ENCODE measurements at places on chromosomes 1 and 21.
A peak's percentile ranks its signal among the peaks of the same experiment; 100 is the strongest.

DNA sequence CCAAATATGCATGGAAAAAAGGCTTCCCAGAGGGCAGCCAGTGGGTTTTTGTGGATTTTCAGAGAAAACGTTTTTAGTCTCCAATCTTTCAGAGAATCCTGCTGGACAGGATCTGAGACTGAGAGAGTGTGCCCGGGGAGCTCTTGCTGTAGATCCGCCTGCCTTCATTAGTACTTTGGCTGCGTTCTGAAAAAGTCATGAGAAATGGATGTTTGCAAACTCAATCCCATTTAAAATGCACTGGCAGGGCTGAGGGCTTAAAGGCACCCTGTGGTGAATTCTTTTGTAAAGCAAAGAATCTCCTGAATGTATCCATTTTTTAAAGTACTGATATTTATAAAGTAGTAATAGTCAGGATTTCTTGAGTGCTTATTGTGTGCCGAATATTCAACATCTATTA, 22.2 kb downstream of the FOXD2 start:
- DNase-seq, result no peak

- DNase-seq, result no peak
Measured at GRCh38 chr1:206636671-206637070, 1.3 kb downstream of the DYRK3 start.

- no peak for DNase-seq
Measured at GRCh38 chr1:19042675-19043578, 86.5 kb upstream of the IFFO2 start.

- DNase-seq, result peak; percentile 46
Measured at GRCh38 chr1:213122514-213122929, 71.5 kb downstream of the RPS6KC1 start.

DNA sequence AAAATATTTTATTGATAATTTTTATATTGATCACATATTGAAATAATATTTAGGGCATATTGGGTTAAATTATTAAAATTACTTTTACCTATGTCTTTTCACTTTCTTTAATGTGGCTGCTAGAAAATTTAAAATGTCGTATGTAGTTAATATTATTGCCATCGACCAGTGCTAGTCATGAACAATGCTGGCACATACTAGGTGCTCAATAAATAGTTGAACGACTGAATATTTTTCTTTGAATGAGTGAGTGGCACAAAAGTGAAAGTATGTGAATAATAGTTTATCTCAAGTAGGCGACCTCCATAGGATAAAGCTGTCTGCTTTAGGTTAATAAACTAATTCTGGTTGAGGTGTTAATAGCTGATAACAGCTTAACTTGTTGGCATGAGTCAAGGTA, 150.8 kb upstream of the FGGY start:
- DNase-seq, result no peak

DNA sequence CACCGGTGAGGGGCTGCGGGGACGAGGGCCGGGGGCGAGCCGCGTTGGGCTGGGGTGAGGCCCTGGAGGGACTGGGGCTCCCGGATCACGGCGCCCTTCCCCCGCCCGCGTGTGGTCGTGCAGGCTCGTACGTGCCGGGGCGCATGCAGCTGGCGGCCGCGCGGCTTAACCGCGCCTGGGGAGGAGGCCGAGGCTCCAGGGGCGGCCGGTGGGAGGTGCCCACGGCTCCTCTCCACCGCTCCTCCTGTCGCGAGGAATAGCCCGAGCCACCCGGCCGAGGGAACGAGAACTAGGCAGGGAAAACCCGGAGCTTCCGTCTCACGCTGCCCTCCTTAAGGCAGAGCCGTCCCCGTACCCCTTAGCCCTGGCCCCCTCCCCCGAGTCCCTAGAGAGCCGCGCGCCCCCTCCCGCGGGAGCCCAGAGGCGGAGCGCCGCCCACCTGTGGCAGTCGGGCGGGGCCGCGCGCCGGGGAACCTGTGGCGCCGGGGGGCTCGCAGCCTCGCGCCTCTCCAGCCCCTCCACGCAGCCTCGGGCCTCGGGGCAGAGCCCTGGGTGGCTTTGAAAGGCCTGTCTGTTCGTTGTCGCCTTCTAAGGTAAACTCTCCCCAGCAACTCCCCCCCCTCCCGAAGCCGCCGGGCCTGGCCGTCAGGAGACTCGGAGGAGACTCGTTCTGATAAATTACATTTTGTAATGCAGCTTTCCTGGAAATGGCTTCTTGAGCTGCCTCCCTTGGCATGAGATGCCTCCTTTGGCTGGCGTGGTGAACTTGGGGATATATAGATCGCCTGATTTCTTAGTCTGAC, 746 bp downstream of the AK4 start:
- DNase-seq, result peak; percentile 51

GRCh38 chr1:201399352-201400126, 415 bp upstream of the LAD1 start:
- peak; percentile 38 for DNase-seq

- DNase-seq, result no peak
Measured at GRCh38 chr1:230464671-230465070, 38.5 kb upstream of the PGBD5 start.

DNA sequence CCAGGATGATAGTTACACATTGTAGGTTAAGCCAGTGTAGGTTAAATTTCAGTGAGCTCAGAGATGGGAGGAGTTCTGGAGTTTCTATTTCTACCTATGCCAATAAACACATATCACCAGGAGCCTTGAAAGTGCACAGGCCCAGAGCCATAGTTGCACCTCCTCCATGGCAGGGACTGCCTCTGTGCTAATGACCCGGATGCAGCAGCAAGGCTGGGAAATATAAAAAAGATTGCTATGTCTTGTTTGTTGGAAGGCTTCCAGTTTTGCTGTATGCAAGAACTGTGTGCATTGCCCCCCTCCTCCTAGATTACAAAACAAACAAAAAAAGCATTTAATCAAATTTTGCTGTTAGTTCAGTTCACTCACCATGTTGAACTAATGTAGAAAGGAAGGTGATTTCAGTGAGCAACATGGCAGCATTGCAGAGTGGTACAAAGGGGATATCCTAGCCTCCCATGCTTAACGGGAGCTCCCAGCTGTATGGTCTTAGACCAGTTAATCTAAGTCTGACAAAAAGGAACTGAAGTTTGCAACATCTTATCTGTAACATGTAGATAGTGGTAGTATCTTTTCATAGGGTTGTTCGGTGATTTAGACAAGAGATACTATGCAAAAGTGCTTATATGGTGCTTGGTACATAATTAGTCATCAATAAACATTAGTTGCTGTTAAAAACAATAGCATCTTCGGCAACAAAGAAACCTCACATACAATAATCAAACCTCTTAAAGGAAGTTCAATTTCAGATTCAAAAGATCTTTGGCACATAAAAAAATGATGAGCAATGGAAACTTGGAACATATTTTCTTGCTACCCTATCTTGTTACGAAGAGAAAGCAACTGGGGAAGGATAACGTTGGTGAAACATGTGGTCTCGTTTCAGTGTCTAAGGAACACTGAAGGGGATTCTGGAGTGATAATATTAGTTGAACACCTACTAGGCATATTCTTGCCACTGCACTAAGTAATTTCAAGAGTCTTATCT, 309.5 kb downstream of the ASTN1 start:
- DNase-seq, result peak; percentile 74

DNA sequence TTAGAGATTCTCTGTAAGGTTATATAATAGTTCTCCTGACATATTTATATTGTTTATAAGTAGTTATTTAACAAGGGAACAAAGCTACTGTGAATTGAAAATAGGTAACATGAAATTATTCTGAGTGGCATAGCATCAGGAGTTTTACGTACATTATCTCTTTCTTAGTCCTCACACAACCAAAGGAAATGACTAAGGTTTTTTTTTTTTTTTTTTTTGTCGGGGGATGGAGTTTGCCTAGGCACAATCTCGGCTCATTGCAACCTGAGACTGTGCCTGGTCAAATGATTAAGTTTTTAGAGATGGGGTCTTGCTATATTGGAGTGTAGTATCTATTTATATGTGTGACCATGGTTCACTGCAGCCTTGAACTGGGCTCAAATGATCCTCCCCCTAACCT, 24.9 kb downstream of the TMED5 start:
- DNase-seq, result no peak

DNA sequence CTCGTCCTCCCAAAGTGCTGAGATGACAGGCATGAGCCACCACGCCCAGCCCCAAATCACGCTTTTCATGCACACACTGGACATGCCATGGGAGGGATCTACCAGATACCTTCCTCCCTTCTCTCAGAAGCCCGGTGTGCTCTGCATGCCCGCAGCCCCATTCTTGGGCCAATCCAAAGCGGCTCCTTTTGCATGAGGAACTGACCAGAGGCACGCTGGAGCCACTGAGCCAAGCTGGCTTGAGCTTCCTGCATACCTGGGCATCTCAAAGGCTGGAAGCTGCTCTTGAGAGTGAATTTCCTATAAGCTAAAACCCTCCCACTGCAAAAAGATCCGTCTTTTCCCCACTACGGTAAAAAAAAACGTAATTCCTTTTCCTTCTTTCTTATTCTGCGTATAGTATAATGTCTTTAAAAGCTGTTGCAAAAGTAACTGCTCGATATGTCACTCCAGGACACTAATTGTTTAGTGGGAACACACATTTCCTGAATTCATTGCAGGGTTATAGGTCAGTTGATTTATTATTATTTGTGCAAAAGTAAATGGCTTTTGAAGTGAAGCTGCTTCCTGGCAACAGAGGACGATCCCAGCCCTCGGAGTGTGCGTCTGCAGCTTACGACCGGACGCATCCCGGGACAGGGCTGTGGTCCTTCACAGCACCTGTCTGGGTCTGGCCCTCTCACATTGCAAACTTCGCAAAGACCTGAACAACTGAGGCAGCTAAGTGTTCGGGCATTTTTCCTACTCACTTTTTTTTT, 61.8 kb upstream of the ETS2 start:
- DNase-seq, result no peak

DNA sequence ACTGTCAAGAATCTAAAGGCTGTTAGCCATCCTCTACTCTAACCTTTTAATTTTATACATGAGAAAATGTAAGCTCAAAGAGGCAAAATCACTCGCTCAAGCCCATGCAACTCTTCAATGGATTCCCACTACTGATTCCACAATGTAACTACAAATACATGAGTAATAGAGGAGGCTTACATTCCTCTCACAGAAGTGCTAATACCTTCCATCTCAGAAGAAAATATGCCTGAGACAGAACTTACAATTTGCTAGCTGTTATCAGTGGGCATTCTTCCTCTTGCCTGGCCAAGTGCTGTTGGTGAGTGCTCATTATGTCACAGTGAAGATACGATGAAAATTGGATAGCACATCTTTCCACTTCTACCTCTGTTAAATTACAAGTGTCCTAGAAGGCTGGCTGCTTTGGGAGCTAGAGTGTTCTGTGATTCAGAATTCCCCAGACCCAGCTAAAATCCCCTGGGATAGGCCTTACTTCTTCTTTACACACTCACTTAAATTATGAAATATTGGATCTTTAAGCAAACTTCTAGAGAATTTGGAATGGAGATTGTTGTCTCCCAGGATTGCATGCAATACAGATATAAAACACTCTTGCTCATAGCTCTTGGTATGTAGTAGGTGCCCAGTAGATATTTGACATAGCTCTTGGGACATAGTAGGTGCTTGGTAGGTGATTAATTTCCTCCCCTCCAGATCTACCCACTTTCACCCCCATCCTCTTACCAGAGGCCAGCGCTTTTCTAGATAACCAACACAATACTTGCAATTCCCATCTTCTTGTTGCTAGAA, 24.1 kb downstream of the BCL9 start:
- DNase-seq, result no peak

DNA sequence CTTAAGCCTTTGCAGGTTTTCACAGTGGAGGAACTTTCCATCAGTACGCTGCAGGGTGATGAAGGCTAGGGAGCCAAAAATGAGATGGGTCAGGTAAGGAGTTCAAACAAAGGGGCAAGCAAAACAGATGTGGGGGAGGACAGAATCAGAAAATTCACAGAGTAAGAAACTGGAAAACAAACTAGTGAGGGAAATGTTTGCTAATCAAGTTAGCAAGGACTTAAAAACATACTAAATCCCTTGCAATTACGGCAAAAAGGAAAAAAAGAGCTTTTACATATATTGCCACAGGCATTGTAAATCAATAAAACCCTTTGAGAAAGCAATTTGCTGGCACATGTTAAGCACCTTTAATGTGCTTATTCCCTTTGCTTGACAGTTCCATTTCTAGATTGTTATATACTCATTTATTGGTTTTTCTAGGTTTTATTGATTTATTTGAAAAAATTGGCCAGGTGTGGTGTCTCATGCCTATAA, 45.8 kb upstream of the SERBP1 start:
- DNase-seq, result no peak

GRCh38 chr1:194717334-194717733, 1530.9 kb upstream of the B3GALT2 start:
- DNase-seq, result no peak

DNA sequence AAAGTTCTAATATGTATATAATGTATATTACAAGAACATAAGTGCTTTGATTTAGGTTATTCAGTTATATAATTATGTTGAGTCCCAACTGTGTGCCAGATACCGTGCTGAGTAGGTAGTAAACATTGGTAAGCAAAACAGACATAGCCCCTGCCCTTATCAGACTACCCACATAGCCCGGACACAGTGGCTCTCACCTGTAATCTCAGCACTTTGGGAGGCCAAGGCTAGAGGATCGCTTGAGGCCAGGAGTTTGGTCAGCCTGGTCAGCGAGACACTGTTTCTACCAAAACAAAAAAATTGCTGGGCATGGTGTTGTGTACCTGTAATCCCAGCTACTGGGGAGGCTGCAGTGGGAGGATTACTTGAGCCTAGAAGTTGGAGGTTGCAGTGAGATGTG, 30.7 kb downstream of the RNF11 start:
- no peak for DNase-seq

DNA sequence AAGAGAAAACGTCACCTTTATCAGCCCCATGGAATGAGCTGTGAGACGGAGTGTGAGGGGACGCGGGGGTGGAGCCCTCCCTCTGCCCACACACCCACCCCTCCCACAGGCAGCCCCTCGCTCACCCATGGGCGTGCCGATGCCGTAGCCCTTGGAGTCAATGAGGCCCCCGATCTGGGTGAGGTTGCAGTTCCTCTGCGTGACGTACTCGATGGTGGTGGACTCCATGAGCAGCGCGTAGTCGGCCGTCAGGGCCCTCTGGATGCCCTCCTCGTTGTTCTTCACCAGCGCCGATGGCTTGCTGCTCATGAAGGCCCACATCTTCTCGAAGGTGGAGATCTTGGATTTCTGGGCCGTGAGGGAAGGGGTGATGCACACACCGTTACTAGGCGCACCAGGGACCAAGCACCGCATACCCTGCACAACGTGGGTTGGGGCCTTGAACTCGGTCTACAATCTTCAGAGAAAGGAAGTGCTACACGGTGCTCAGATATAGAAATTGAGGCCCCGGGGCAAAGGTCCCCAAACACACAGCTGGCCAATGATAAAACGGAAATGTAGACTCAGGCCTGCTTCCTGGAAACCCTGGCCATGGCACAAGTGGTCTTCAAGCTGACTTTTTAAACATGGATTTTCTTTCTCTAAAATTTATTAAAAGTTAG, 228.2 kb downstream of the GRIK3 start:
- no peak for DNase-seq

GRCh38 chr1:42170779-42171621, 6.5 kb upstream of the GUCA2A start:
- peak; percentile 45 for DNase-seq

Data from COR-L47 (cell line).